Ascending aorta (tissue), 2 donors: ENCODE measurements at places on chromosomes 16 and 17. TPM values are rescaled to one million over a fixed set of nuclear protein-coding genes. Genes with fewer than 3 reads are reported as not detected.

DNA sequence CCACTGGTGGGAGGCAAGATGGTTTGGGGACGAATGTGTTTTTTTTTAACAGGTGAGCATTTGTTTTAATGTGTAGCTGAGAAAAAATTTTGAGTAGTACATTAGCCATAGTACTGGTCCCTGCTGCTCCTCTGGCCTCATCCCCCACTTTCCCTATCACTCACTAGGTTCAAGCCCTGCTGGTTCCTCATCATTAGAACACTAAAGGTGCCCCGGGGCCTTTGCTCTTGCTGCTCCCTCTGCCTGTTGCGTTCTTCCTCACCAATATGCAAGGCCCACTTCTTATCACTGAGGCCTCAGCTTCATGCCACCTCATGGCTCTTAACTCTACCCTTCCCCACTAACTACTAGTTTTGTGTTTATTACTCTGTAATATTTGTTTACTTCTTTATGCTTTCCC, 74.5 kb downstream of the GNAO1 start:
- H3K27ac ChIP-seq = no peak overlapping the region
- H3K4me3 ChIP-seq = no peak overlapping the region
- H3K36me3 ChIP-seq = no peaks in the 10 kb centered on the region
- no peak for DNase-seq

DNA sequence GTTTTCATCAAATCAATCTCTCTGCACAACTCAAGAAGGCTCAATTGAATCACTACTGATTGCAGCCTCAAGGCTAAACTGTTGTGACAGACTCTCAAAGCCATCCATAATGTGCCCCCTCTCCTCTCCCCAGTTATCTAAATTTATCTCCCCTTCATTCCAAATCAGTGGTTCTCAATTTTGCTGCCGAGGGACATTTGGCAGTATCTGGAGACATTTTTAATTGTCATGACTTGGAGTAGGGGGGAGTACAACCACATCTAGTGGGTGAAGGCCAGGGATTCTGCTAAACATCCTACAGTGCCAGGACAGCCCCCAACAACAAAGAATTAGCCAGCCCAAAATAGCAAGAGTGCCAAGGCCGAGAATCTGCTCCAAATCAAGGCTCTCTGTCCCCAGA, 9.1 kb downstream of the USP31 start:
- H3K27ac ChIP-seq = peak overlapping the region; percentile 24
- no peaks in the 10 kb centered on the region for H3K27me3 ChIP-seq
- peaks cover 16% of the 10 kb centered on the region for H3K4me1 ChIP-seq
- H3K4me3 ChIP-seq = no peak overlapping the region

GRCh38 chr17:44779211-44780025, 20.6 kb downstream of the ADAM11 start:
- no peaks in the 10 kb centered on the region for H3K27me3 ChIP-seq
- peak; percentile 87 for DNase-seq
- peaks cover 14% of the 10 kb centered on the region for H3K4me1 ChIP-seq
- H3K27ac ChIP-seq = peak overlapping the region; percentile 35
- no peaks in the 10 kb centered on the region for H3K36me3 ChIP-seq

GRCh38 chr17:32495359-32496231, 8.8 kb downstream of the CDK5R1 start:
- no peaks in the 10 kb centered on the region for H3K27me3 ChIP-seq
- H3K4me3 ChIP-seq = peak overlapping the region; percentile 32
- H3K36me3 ChIP-seq = peaks cover 24% of the 10 kb centered on the region
- peak overlapping the region; percentile 67 for H3K27ac ChIP-seq

DNA sequence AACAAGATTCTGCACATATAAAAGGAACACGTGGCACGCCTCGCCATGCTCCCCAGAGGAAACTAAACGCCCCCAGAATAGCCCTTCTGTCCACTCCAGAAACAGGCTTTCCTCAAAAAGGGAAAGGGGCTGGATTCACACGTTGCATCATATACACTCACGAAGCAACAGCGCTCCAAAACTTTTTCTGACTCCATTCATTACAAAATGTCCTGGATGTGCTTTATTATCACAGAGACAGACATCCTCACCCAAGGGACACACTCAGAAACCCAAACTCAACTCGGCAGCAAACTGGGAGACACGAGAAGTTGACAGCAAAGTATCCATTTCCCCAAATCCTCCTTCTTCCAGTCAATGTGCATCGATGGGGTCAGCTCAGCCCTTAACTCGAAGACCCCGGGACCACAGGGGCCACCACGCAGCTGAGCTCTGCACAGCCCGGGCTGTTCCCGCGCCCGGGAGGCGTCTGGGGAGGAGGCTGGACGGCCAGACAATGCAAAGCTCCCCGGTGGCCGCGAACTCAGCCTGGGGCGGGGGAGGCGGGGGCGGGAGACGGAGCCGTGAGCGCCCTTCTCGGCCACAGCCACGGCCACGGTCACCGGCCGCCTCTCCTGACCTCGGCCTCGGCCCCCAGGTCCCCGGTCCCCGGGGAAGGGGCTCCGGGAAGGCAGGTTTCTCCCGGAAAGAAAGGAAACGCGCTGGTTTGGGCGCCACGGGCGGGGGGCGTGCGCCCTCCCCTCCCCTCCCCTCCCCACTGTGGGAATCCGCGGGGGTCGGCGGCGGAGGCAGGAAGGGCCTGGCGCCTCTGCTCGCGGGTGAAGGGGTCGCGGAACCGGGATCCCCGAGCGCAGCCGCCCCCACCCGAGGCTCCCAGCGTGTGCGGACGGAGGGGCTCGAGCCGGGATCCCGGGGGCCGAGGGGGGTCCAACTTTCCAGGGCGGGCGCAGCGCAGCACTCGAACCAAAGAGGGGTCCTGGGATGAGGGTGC, 1.2 kb downstream of the NXN start:
- H3K27me3 ChIP-seq = peaks cover 5% of the 10 kb centered on the region
- peak overlapping the region; percentile 58 for H3K4me3 ChIP-seq
- no peak for DNase-seq
- peak overlapping the region; percentile 45 for H3K27ac ChIP-seq
- no peaks in the 10 kb centered on the region for H3K36me3 ChIP-seq

- no peaks in the 10 kb centered on the region for H3K36me3 ChIP-seq
- no peak for DNase-seq
- H3K27ac ChIP-seq = no peak overlapping the region
- no peak overlapping the region for H3K4me3 ChIP-seq
- H3K4me1 ChIP-seq = peaks cover under 1% of the 10 kb centered on the region
- no peaks in the 10 kb centered on the region for H3K27me3 ChIP-seq
These were observed 2.9 kb upstream of the THRA start for GRCh38 chr17:40059729-40060475.

GRCh38 chr17:81049372-81049911, 14.5 kb downstream of the BAIAP2 start:
- no peaks in the 10 kb centered on the region for H3K27me3 ChIP-seq
- no peaks in the 10 kb centered on the region for H3K4me1 ChIP-seq
- H3K36me3 ChIP-seq = no peaks in the 10 kb centered on the region
- H3K27ac ChIP-seq = no peak overlapping the region
- H3K4me3 ChIP-seq = no peak overlapping the region

DNA sequence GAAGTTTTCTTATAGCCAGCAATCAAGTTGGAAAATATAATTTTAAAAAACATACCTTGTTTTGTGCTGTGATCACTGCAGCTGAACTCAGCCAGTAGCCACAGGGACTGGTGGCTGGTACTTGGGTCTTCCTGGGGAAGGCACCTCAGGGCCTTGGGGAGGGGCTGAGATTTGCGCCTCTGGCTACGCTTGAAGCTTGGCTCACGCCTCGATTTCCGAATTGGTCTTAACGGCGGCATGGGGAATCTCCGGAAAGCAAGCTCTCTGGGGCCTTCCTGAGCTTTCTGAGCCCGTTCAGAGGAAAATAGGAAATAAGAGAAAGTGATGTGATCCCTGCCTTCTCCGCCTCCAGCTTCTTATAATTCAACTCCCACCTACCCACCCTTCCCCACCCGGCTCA, 11.3 kb upstream of the USP7 start:
- no peak for DNase-seq
- H3K27ac ChIP-seq = no peak overlapping the region
- no peak overlapping the region for H3K4me3 ChIP-seq

GRCh38 chr17:77579131-77579530, 379.4 kb upstream of the TNRC6C start:
- no peaks in the 10 kb centered on the region for H3K36me3 ChIP-seq
- DNase-seq = peak; percentile 53
- H3K27ac ChIP-seq = no peak overlapping the region
- no peaks in the 10 kb centered on the region for H3K27me3 ChIP-seq
- H3K4me1 ChIP-seq = peaks cover 2% of the 10 kb centered on the region
- H3K4me3 ChIP-seq = no peak overlapping the region

GRCh38 chr17:69050999-69051775, 9.5 kb downstream of the ABCA9 start:
- H3K36me3 ChIP-seq = no peaks in the 10 kb centered on the region
- no peak for DNase-seq
- no peak overlapping the region for H3K27ac ChIP-seq
- H3K27me3 ChIP-seq = no peaks in the 10 kb centered on the region

DNA sequence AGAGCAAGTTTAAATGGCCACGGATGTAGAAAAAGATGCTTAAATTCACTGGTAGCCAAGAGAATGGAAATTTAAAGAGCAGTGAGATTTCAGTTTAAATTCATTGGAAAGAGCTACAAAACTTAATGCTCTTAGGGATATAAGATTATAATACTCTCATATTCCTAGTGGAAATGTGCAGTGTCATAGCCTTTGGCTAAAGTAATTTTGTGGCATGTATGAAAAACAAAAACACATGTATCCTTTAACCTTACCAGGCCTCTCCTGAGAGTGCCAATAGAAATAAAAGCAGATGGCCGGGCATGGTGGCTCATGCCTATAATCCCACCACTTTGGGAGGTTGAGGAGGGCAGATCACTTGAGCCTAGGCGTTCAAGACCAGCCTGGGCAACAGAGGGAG, 289.2 kb downstream of the PHKB start:
- no peaks in the 10 kb centered on the region for H3K36me3 ChIP-seq
- no peak overlapping the region for H3K27ac ChIP-seq
- no peak for DNase-seq

- H3K4me1 ChIP-seq = no peaks in the 10 kb centered on the region
- H3K4me3 ChIP-seq = no peak overlapping the region
- no peak for DNase-seq
- no peak overlapping the region for H3K27ac ChIP-seq
- H3K27me3 ChIP-seq = no peaks in the 10 kb centered on the region
These were observed 221.3 kb downstream of the SNX29 start for GRCh38 chr16:12197812-12198211.

GRCh38 chr16:23941963-23942564, 106.3 kb downstream of the PRKCB start:
- H3K4me1 ChIP-seq = no peaks in the 10 kb centered on the region
- no peaks in the 10 kb centered on the region for H3K27me3 ChIP-seq

DNA sequence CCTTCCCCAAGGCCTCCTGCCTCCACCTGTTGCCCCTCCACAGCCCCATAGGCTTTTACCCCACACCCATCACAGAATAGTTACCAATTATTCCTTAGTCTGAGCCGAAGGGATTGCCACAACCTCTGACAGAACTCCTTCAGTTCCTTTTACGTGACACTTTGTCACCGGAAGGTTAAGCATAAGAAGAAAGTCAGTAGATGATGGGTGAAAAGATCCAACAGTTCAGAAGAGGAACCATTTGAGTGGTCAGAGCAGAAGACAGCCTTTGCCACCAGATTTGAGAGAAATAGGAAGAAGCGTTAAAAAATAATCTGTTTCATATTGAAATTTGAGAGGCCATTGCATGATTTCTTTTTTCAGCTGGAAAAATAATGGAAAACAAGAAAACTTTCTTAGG, 1.2 kb downstream of the SRR start:
- H3K4me3 ChIP-seq = no peak overlapping the region
- H3K36me3 ChIP-seq = peaks cover 5% of the 10 kb centered on the region
- DNase-seq = no peak
- no peak overlapping the region for H3K27ac ChIP-seq

GRCh38 chr17:68378268-68379176, 78.8 kb downstream of the WIPI1 start:
- H3K4me1 ChIP-seq = peaks cover 12% of the 10 kb centered on the region
- no peak overlapping the region for H3K4me3 ChIP-seq
- H3K27me3 ChIP-seq = no peaks in the 10 kb centered on the region
- H3K36me3 ChIP-seq = no peaks in the 10 kb centered on the region
- peak; percentile 94 for DNase-seq
- peak overlapping the region; percentile 77 for H3K27ac ChIP-seq

DNA sequence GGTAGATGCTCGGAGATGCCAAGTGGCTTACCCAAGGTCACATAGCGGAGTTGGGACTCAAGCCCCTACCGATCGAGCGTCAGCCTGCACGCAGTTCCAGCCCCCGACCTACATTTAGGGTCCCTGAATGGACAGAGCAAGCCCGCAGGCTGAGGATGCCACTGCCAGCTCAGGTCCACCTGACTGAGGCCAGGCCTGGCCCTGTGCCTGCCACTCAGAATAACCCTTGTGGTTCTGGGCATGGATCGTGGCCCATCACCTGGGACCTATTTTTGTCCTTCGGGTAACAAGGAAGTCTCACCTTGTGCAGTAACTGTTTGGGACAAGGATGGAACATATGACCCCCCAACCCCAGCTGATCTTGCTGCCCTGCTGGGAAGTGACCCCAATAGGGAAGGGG, 17.1 kb downstream of the CDH16 start:
- peak overlapping the region; percentile 92 for H3K27ac ChIP-seq
- H3K4me1 ChIP-seq = peaks cover 78% of the 10 kb centered on the region
- H3K36me3 ChIP-seq = no peaks in the 10 kb centered on the region
- no peaks in the 10 kb centered on the region for H3K27me3 ChIP-seq
- no peak for DNase-seq

DNA sequence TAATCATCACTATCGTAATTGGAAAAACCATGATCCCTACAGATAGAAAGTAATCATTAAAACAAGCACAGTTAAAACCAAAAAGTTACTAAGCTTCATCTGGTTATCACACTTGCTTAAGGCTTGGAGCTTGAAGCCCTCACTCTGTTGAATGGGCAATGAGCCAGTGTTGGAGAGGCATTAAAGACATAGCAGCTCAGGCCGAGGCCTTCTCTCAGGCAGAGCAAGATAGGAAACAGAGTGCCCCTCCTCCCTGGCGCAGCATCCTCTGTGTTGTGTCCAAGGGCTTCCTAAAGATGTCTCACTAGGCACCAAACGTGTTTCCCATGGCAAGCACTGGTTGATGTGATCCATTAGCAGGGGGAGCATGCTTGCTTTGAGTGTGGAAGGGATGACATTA, 34.9 kb upstream of the LGALS9 start:
- no peaks in the 10 kb centered on the region for H3K4me1 ChIP-seq
- no peak overlapping the region for H3K4me3 ChIP-seq
- no peaks in the 10 kb centered on the region for H3K27me3 ChIP-seq

DNA sequence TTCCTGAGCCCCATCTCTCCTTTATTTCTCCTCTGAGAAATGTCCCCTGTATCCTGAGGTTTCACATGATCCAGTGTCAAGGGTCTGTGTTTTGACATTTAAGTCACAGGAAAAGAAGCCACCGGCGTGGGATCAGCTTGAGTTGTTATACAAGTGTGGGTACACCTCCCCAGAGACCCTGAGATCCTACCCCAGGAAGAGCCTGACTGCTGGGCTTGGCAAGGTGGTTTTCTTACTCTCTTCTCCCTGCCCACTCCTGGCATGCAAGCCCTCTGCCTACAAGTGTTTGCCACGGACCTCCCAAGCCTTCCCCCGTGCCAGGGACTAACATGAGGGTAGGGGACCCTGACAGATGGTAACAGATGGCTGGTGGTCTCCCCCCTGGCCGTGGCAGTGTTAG, 2.8 kb upstream of the ARHGAP27 start:
- H3K27ac ChIP-seq = no peak overlapping the region
- no peak for DNase-seq
- no peak overlapping the region for H3K4me3 ChIP-seq
- H3K27me3 ChIP-seq = peaks cover 5% of the 10 kb centered on the region

Gene FBRS
- total RNA-seq = 26.8 TPM

Gene OR2C1
- not detected for total RNA-seq

Gene AGRP
- total RNA-seq = not detected

Gene LGALS9C
- not detected for total RNA-seq

Gene PHLPP2
- 8.4 TPM for total RNA-seq

Gene CNTNAP1
- total RNA-seq = 10.5 TPM

Gene ABCC3
- total RNA-seq = 30.2 TPM

Gene SLC35G6
- not detected for total RNA-seq
